CD4-positive, alpha-beta T cell treated with Interleukin-10 for 1 hour (primary cell): ENCODE measurements at places on chromosomes 13 and 19.

- no peak for DNase-seq
Observed at GRCh38 chr13:110479648-110480047, 81.9 kb downstream of the RAB20 start.

- no peak for DNase-seq
Observed at GRCh38 chr13:40452038-40452666, 214.3 kb downstream of the FOXO1 start.

DNA sequence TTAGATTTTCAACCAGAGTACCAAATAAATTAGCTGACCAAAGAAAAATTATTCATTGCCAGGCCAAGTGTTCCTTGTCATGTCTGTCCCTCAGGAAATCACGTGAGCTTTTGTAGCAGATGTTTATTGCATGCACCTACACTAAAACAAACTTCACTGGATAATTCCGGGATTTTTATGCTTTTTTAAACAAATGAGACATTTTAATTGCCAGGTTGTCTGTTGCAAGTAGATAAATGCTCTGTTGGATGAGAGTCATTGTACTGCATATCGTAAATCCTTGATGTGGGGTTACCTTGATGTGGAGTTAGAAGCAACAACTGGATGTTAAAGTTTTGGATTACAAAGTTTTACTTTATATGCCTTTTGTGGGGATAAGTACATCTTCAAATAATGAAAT lies 1187.7 kb upstream of the PCDH9 start:
- no peak for DNase-seq

DNA sequence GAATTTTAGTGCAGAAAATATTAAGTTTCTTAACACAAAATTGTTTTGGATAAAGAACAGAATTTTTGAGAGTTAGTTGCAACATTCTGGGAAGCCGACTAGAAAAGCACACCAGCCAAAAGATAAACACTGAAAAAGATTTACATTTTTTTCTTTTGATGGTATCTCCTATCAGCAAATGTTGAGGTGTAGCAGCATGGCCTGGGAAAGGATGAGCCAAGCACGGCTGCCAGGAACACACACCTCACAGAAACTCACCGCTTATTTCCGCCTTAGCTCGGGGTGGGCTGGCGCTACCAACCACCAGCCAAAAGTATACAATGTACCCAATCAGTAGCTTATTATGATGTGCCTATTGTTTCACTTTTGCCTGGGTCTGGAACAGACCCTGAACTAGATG lies 134.7 kb downstream of the MIPEP start:
- peak; percentile 51 for DNase-seq

GRCh38 chr13:110107568-110108347 lies 199.2 kb downstream of the COL4A1 start:
- DNase-seq, result no peak

DNA sequence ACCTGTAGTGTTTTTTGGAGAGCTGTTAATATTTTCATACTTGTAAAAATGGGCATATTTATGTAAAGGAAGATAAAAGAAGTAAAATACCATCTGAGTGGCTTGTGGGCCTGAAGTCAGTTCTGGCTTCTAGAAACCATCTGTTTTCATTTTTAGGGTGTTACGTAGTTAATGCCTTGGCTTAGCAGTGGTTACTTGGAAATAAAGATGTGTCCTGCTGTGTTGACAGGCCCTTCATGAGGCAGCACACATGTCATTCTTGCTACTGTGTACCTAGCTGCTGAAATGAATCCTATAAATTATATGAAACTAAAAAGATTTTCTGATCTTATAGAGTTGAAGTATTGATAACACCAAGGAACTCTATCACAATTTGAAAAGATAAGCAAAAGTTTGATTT lies 16.0 kb downstream of the ILF3 start:
- DNase-seq, result no peak

GRCh38 chr13:48318821-48319511 lies 15.4 kb downstream of the RB1 start:
- DNase-seq, result no peak

GRCh38 chr13:94182185-94182761 lies 297.2 kb downstream of the DCT start:
- DNase-seq, result no peak

DNA sequence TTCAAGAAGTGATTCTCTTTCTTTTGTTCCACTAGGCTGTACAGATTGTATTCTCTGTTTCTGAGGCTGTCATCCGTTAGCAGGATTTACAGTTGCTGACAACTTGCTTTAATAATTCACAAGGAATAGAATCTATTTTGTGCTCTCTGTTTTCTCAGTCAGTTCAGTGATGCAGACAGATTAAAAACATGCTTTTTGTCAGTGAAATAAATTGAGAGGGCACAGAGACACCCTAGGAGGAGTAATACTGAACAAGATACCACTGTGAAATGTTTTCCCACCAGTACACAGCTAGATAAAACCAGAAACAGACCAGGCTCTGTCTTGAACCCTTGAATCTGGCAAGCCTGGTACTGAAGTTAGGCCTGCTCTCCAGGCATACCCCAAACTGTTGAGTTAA lies 58.7 kb downstream of the LACC1 start:
- no peak for DNase-seq

DNA sequence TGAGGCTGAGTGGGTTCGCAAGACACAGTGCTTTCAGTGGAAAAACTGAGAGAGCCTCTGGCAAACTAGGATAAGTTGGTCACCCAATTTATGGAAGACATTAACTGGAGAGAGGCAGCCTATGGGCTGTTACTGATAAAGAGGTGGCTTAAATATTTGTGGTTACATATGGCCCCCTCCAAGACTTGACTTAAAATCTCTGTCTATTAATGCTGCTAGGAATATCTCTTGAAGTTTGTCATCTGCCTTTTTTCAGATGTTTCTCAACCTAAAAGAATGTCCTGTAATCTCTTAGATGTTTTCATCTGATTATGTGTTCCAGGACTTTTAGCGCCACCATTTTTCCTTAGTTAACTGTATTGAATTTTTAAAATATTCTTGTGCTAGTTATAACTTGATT lies 54.6 kb downstream of the NAA16 start:
- DNase-seq, result no peak

DNA sequence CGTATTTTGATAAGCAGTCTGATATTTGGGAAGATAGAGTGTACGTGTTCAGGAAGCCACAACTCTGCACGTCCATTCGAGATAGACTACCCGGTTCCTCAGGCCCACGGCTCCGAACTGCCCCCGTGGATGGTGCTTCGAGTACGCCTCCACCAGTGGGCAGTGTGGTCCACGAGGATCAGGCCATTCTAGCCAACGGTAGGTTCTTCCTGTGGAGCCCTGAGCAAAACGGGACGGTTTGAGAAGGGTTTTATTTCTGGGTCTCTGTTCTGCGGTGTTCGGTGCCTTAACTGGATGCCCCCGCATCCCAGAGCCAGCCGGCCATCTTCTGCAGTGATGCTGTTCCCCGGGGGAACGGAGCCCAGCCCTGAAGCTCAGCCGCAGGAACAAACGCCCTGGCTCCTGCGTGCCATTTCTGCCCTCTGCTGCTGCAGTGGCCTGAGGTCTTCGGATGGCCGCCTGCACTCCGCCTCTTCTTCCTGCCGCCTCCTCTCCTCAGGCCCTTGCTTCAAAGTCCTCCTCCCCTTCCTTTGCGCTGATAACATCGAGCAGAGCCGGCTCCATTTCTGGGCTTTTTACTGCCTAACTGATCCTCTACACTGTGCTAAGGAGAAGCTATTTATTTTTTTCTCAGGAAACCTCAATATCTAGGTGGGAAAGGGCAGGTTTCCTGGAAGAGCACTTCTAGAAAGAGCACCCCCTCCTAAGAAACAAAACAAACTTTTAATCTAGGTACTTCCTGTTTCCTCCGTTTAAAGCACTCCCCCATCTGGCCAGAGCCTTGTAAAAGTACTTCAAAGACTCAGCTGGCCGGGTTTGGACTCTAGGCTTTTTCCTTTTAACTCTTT lies 36.2 kb upstream of the SLC46A3 start:
- DNase-seq, result peak; percentile 7

GRCh38 chr13:83503424-83503823 lies 378.9 kb downstream of the SLITRK1 start:
- DNase-seq, result no peak

DNA sequence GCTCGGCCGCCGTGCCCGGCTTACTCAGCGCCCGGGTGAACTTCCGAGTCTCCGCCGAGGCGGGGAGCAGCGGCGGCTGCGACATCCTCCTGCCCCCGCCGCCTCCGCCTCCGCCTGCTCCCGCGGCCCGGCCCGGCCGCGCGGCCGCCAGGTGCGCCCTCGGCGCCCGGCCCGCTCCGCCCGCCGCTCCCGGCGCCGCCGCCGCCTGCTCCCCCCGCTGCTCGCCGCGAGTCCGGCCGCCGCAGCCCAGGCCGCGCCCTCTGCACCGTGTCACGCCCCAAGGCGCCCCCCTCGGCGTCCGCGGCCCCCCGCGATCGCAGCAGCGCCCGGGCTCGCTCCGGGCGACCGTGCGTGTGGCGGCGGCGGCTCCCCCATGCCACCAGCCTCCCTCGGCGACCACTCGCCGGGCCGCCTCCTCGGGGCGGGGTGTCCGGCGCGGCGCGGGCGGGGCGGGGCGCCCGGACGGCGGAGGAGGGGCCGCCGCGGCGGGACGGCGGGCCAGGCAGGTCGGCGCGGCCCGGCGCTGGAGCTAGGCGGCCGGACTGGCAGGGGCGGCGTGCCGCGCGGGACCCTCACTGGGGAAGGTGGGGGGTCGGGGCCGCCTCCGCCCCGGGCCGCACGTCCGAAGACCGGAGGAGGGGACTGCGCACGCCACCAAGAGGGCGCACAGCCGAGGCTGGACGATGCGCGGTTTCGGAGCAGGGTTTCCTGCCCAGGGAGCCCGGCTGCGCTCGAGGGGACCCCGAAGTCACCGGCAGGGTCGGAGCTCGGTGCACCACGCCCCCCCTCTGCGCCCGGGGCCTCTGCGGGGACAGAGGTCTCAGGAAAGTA lies 108.6 kb upstream of the DOCK9 start:
- DNase-seq, result peak; percentile 77

GRCh38 chr13:31982124-31982523 lies 49.5 kb upstream of the FRY start:
- no peak for DNase-seq

GRCh38 chr13:20544201-20544923 lies 18.7 kb upstream of the CRYL1 start:
- DNase-seq, result no peak

DNA sequence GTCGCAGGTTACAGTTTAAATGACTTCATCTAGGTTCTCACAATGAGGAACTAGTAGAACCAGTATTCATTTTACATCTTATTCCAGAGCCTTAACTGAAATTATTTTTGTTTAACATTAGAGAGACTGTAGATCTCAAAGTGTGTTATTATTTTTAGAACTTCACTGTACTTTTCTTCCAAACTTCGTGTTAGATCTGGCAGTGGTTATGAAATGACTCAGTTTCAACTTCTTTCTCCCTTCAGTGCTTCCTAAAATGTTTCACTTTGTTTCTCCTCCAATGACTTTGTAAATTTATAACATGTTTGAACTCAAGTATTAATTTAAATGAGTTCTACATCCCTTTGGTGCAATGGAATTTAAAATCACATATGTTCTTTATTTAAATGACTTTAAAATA lies 139.3 kb downstream of the PCDH9 start:
- DNase-seq, result no peak

DNA sequence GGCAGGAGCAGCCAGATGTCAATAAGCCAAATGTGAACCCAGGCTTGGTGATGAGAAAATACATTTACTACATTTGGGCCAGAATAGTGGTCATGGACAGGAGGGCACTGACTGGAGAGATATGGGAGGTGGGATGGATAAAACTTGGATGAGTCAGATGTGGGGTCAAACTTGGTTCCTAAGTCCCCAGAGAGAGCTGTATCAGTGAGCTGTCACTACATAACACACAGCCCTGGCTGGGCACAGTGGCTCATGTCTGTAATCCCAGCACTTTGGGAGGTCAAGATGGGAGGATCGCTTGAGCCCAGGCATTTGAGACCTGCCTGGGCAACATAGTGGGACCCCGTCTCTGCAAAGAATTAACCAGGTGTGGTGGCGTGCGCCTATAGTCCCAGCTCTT lies 51.6 kb upstream of the EHD2 start:
- no peak for DNase-seq

- DNase-seq, result no peak
Observed at GRCh38 chr19:29079356-29080032, 133.5 kb downstream of the UQCRFS1 start.

GRCh38 chr13:110001670-110002275 lies 215.4 kb upstream of the IRS2 start:
- DNase-seq, result no peak

- DNase-seq, result no peak
Observed at GRCh38 chr19:50196322-50196932, 7.0 kb upstream of the MYH14 start.

DNA sequence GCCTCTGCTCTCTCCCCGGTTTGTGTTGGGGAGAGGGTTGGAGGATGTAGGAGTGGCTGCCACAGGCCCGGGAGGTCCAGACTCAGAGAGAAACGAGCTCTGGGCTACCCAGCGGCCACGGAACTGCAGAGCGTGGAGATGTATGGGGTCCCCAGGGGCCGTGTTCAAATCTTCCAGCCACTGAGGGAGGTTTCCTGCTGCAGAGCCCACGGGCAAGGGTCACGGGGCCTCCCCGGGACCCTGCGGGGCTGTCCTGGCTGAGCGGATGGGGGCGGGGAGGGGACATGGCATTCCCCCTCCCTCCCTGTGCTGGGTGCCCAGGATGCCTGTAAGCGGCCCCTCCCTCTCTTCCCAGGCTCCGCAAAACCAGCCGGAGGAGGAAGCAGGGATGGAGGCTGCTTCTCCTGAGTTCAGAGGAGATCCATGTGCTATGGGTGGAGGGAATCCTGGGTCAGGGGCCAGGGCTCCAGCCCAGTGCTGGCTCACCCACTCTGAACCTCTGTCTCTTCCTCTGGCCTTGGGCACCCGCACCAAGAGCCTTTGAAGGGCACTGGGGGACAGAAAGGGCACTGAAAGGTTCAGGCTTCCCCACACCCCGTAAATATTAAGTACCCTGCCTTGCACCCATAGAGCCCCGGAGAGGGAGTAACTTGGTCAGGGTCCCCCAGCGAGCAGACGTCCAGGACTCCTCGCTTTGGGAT lies 22.6 kb downstream of the SMIM24 start:
- no peak for DNase-seq
